Left renal cortex interstitium (tissue), 4 donors: ENCODE measurements at places on chromosomes 16 and 17.

DNA sequence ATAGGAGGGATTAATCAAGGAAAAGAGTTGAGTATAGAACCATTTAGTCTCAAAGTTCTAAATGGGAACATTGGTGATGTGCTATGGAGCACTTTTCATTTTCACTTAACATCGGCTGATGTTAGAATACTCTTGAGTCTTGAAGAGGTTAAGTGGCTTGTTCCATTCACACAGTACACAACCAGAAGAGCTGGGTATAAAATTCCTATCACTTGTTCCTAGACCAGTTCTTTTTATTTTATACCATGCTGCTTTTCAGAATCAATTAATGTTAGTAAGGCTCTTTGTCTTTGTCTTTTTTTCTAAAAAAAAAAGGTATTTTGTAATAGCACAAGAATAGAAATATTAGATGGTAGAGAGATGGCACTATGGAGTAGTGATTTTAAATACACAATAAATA lies 1.7 kb upstream of the KRTAP1-1 start:
- DNase-seq: no peak

DNA sequence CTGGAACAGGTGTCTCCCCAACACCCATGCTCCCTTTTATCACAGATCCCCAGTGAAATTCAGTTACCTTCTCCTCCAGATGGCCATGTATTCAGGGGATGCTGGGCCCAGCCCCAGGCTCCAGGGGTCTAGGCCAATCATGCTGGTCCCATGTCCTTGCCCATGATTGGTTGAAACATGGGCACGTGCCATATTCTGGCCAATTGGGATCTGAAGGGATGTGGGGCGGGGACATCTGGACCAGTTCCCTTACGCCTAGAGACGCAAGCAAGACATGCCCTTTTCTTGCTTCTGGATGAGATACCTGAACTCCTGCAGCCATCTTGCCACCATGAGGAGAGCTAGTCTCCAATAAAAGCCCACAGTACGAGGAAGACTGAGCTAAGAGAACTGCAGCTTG lies 31.0 kb upstream of the ST6GALNAC1 start:
- DNase-seq: no peak

GRCh38 chr16:57815987-57816745 lies 13.9 kb upstream of the KIFC3 start:
- no peak for DNase-seq

- DNase-seq: no peak
These were observed 34.3 kb upstream of the PMFBP1 start for GRCh38 chr16:72206299-72206698.

- no peak for DNase-seq
These were observed 263.2 kb downstream of the WWOX start for GRCh38 chr16:78362524-78363135.

GRCh38 chr16:64012166-64012565 lies 1109.7 kb downstream of the CDH11 start:
- DNase-seq: no peak

GRCh38 chr17:74467221-74467951 lies 952 bp downstream of the CD300A start:
- DNase-seq: no peak

- DNase-seq: no peak
These were observed 299.8 kb downstream of the CNTNAP4 start for GRCh38 chr16:76577003-76577402.

DNA sequence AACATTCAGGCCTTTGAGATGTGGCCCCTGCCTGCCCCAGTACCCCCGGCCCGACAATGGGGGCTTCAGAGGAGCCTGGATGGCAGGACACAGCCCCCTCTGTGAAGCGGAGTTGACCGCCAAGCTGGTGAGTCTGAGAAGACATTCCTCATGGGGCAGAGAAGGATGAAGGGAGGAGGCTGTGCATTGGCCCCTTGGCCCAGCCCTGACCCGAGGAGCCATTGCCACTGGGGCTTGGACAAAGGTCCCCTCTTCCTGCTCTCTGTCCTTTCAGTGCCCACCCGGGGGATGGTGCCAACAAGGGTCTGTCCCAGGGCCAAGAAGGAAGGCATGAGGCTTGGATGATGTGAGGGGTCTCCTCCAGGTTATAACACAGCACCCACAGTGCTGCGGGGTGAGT lies 30.9 kb upstream of the PHB1 start:
- no peak for DNase-seq

DNA sequence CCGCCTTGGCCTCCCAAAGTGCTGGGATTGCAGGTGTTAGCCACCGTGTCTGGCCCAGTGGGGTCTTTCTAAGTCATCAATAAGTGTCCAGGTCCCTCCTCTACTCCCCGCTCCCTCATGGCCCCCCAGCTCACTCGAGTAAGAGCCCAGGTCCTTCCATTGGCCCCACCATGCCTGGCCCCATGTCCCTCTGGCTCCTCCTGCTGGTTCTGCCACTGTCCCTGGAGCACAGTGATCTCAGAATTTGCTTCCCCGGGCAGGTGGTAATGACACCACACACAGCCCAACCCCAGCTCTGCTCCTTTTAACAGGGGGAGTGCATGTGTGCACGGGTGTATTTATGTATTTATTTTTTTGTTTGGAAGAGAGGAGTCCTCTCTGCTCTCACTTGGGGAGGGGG lies 19.6 kb downstream of the MGAT5B start:
- no peak for DNase-seq

- DNase-seq: no peak
These were observed 163.3 kb downstream of the PRKCA start for GRCh38 chr17:66465701-66466100.

- no peak for DNase-seq
These were observed 230.3 kb downstream of the MAP2K4 start for GRCh38 chr17:12250973-12251372.

GRCh38 chr17:11610999-11611566 lies 12.8 kb downstream of the DNAH9 start:
- DNase-seq: no peak

- DNase-seq: no peak
These were observed 63.0 kb downstream of the PPM1E start for GRCh38 chr17:58818654-58819053.

DNA sequence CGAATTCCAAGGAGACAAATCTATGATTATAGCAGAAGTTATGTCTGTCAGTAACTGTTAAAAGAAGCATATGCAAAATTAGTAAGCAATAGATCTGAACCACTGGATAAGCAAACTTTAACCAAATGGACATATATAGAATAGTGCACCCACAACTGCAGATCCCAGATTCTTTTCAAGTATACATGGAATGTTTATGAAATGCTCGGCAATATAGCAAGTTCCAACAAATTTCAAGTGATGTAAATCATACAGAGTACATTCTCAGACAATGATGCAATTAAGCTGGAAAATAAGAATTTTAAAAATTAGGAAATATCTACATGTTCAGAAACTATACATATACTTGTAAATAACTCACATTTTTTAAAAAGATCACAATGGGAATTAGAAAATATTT lies 8.4 kb upstream of the HELZ start:
- DNase-seq: no peak

DNA sequence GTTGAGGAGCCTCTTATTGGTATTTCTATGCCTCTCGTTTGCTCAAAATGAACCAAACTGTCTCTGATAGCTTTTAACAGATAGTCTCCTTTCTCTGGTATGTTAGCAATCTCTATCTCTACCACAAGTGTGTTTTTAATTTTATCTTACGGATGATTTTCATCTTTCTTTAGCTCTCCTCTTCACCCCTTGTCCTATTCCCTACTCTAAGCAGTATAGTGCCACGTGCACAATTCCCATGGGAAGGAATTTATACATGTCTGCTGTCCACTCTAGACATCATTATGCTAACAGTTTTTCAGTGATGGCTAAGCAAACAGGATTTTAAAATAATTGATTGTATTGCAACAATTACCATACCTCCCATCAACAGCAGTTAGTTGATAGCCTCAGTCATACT lies 177.3 kb downstream of the CYB561 start:
- no peak for DNase-seq

DNA sequence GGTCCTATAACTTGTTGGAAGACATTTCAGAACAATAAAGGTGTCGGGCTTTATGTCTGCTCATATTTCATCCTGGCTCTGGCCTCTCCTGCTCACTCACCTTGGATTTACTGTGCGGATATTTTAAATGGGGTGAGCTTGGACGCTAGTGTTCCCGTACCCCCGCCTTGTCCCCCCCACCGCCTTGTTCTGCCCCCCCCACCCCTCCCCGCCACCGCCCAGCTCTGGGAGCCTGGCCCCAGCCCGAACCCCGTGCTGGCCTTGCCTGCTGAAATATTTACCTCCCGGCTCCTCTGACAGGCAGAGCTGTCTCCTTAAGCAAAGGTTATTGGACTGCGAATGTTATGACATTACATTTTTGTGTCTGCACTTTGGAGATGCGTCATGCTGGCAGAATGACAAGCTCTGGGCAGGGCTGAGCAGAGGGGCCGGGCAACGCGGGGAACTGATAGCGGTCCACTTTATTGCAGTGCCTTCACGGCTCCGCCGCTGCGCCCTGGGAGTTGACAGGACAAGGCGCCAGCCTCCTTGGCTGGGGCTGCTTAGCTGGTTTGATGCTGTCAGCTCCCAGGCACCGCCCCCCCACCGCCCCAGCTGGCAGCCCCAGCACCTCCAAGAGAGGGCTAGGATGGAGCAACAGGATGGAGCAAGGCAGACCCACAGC lies 222.5 kb upstream of the GSE1 start:
- no peak for DNase-seq

- DNase-seq: peak; percentile 56
These were observed 1.5 kb downstream of the NDRG4 start for GRCh38 chr16:58501242-58502131.

DNA sequence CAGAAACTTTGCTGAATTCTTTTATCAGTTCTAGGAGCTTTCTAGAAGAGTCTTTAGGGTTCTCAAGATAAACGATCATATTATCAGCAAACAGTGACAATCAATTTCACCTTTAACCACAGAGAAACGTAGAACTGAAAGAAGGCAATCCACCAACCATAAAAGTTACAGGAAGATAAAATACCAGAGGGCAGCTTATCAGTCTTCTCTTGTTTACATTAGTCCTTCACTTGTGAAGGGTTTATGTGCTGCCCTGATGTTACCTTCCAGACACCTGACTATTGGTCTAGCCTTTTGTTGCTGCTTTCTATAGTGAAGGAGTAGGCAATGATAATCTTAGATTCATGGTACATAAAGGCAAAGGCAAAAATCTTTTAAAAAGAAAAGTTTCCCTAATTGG lies 73.2 kb upstream of the EFCAB3 start:
- no peak for DNase-seq

DNA sequence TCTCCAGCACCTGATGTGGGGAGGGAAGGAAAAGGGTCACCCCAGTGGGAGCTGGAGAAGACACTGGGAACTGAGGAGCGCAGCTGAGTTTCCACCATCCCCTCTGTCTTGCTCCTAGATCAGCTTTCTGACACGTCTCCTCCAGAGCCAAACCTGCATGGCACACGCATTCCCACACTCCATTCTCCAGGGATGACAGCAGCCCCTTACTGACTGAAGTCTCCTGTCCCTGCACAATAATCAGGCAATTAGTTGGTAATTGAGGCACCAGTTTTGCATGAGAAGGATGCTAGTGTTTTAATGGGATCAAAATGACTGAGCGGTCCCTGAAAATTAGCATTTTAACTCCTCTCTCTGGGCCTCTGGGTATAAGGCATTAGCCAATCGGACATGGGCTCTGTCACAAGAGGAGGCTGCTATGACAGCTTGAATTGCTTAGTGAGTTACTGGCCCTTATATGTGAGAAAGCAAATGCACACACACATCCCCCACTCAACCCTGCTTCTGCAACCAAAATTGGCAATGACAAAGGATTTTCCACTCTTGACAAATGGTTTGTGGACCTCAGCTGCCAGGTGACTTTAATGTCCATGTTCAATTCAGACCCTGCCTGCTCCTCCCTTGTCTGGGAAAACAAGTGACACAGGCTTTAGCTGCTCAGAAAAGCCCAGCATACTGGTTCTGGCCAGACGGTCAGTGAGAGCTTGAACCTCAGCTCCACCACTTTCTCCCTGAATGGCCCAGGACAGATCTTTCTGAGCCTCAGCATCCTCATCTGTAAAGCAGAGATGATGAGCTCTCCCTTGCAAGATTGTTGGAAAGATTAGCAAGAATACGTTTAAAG lies 57.2 kb upstream of the SREBF1 start:
- DNase-seq: no peak

GRCh38 chr16:56295739-56296527 lies 104.6 kb downstream of the GNAO1 start:
- DNase-seq: no peak

DNA sequence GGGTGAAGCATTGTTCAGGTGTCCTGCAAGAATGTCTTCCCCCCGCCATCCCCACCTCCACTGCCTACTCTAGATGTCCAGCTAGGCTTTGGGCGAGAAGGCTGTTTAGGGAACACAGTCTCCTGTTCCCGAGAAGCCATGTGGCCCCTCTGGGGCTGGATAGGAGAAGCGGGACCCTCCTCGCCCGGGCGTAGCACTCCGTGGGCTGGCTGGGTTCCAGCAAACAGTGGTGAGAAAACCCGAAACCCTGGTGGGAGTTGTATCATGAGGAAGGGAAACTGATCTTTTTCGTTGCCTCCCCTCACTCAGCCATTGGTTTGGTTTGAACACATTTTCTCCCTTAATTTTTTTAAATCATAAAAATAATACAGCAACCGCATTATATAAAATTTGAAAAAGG lies 56.6 kb downstream of the IRF8 start:
- DNase-seq: no peak

- no peak for DNase-seq
These were observed 4.6 kb downstream of the RPUSD1 start for GRCh38 chr16:783404-784161.

GRCh38 chr17:46009681-46010596 lies 10.9 kb downstream of the STH start:
- DNase-seq: no peak

DNA sequence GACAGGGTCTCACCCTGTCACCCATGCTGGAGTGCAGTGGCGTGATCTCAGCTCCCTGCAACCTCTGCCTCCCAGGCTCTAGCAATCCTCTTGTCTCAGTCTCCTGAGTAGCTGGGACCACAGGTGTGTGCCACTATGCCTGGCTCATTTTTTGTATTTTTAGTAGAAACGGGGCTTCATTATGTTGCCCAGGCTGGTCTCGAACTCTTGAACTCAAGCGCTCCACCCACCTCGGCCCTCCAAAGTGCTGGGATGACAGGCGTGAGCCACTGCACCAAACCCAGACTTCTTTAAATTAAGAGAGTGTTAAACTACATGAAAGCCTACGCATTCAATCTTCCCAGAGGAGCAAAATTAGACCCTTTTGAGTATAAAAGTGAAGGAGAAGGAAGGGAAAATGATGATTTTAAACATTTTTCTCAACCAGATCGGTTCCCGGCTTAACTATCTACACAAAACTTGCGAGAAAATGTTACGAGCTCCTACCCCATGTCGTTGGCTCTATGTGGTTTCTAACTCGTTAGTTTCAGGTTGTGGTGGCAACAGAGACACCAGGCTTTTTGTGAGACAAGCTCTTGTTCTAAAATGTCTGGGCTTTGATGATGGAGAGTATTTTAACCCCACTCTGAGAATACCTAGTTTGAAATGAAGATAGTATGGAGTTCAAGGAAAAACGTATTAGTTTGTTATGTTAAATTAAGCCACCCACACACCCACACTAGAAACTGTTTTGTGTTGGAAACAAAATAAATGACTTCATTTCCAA lies 26.3 kb downstream of the STAT5B start:
- DNase-seq: no peak
